ENCODE measurements at places on chromosomes 2 and 18.

DNA sequence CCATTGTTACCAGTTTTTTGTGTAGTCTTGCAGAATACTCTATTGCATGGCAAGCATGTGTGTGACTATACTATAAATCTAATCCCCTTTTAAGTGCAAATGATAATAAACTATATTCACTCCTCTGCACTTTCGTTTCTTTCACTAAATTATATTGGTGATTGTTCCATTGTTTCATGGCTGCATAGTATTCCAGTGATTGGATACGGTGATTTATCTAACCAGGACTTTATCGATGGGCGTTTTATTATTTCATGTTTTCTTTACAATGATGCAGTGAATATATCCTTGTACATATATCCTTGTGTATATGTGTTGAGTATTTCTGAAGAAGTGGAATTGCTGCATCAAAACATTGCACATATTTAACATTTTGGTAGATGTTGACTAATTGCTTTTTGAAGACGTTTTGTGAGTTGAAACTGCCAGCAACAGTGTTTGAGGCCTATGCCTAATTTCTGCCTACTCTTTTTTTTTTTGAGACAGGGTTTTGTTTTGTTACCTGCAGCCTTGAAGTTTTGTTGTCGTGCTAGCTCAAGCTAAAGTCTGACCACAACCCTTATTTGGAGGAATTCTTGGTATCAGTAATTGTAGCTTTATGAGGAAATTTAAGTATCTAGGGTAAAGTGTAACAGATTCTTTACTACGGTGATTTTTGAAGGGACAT, 2.7 kb downstream of the MIB1 start:
- no peak for DNase-seq

DNA sequence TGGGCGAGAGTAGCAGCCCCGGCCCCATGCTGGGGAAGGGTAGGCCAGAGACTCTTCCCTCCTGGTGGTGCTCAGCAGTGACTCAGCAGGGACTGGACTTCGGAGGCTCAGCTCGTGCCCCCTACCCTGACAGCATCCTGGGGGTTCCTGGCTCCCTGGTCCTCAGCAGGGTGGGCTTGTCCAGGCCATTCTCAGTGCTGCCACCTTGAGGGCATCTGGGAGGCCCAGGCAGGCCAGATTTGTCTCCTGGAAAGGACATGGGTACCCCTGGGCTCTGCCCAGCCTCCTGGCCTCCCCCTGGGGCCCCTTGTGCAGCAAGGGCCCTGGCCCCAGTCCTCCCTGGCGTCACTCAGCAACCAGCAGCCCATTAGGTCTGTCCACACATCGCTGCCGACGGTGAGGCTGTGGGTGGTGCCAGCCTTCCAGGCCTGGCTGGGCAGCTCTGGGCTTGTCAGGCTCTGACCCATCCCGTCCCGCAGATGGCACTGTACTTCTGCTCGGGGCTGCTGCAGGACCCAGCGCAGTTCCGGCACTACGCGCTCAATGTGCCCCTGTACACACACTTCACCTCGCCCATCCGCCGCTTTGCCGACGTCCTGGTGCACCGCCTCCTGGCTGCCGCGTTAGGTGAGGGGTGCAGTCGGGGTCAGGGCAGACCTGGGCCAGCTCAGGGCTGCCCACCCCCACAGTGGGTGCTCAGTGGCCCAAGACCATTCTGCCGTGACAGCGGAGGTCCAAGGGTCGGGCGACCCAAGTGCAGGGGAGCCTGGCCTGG, 45.0 kb upstream of the ALPP start:
- no peak for DNase-seq

GRCh38 chr2:24203029-24203786, 28.4 kb downstream of the FAM228A start:
- no peak for DNase-seq

DNA sequence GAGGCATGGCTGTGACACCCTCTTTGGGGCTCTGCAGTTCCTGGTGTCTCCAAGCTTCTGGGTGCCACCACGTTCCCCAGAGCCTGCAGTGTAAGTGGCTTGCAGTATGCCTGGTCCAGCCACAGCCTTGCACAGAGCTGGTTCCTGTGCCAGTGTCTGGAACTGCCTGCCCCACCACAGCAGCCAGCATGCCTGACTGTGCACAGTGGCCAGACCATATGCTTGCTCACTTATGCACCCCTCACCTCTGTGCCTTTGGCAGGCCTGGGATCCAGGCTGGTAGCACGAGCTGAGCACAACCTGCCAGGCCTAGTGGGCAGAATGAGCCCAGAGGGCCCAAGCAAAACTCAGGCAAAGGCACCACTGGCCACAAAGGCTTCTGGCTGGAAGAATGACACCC, 154.1 kb downstream of the DPP4 start:
- no peak for DNase-seq

- no peak for DNase-seq
These were observed 161.4 kb upstream of the GULP1 start for GRCh38 chr2:188130317-188130716.

- DNase-seq, result no peak
These were observed 65.7 kb upstream of the FOSL2 start for GRCh38 chr2:28326881-28327505.

DNA sequence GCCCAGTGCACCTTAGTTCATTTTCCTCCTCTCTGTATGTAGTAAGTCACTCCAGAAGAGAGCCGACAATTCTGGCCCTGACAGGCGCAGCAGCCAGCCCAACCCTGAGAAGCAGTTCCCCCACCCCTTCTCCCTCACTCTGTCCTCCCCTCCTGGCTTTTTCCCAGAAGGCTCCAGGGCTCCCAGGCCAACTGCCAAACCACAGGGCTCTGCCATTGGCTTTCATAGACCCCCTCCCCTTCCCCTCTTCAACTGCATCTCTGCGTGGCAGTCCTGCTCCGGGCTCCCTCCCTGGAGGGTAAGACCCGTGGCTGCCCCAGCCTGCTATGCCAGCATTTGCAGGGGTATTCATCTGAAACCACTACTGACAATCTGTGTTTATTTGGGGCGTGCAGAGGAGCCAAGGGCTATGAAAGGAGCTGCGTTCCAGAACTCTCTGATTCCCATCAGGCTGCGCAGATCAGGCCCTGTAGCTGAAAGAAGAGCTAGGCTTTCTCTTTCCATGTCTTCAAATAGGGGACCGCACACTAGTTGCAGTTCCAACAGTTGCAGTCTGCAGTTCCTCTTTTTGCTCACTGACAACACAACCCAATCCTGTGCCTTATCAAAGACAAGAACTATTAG, 388.6 kb upstream of the TNP1 start:
- DNase-seq, result peak; percentile 78

DNA sequence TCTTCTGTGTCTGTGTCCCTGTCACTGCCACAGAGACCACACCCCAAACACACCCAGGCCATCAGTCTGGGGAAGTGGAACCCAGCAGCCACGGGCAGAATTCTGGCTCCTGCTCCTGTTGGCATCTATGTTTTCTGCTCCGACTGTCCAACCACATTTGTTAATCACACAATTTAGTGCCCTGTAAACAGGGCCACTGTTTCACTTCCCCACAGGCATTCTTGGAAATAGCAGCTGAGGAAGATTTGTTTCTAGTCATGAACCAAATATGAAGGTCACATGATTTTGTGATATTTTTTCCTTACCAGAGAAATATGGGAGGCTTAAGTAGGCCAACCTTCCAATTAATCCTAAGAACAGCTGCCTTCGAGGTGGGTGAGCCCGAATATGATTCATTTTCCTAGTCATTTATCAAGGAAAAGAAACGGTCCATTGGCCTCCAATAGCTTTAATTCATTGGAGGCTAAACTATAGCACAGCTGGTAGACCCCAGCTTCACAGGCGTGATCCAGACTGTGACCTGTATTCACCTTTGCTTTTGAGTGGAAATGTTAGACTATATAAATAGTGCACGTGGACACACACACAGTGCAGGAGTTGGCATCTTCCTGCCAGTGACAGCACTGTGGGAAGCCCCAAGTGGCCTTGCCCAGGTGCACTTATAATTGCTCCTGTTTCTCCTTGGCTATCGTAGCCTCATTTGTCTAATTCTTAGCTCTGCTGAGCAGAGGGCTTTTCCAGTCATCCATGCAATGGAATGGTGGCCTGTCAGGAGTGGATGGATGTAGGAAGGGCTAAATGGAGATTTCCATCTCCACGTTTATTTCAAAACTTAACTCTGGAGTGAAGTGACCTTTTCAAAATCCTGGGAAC, 267.9 kb downstream of the LPIN1 start:
- DNase-seq, result peak; percentile 92
